ENCODE measurements at places on chromosomes 6 and 20. TPM values are rescaled to one million over a fixed set of nuclear protein-coding genes. Genes with fewer than 3 reads are reported as not detected.

DNA sequence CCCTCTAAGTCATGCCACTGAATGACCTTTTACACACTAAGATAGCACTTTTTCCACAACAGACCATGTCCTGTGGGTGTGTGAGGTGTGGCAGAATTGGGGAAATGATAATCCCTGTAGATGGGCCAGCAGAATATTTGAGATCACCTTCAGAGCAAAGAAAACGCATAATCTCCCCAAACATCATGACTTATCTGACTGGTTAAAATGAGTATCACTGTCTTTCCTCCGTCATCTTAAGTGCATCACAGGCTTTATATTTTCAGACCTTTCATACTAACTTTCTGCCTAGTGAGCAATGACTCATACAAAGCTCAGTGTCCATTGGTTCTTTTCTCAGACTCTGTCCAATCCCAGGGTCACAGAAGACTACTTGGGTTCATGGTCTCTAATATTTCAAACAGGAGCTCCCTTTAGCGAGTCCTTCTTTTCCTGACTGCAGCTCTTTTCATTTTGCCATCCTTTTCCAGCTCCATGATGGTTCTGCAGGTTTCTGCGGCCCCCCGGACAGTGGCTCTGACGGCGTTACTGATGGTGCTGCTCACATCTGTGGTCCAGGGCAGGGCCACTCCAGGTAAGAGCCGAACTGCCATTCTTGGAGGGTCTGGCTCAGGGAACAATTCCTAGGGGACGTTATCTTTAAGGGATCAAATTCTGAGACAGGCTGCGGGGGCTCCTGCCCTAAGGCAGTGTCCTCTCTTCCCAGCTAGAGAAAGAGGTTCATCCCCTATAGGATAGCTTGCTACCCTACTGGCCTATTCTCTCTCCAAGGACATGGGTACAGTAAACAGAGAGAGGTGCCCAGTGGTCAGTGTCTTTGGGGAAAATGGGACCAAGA lies at the start of gene HLA-DPB1:
Gene HLA-DPB1 (plus strand): TSS at position 423 of the 838 bp plus-strand sequence. CDS start 52 bp downstream, at position 475.
- no peaks in the 10 kb centered on the region for H3K36me3 ChIP-seq
- peaks cover 82% of the 10 kb centered on the region for H3K4me1 ChIP-seq
- H3K27ac ChIP-seq, result peak within 1 kb of the TSS; percentile 90
- no peaks in the 10 kb centered on the region for H3K27me3 ChIP-seq
- DNase-seq, result no peak

DNA sequence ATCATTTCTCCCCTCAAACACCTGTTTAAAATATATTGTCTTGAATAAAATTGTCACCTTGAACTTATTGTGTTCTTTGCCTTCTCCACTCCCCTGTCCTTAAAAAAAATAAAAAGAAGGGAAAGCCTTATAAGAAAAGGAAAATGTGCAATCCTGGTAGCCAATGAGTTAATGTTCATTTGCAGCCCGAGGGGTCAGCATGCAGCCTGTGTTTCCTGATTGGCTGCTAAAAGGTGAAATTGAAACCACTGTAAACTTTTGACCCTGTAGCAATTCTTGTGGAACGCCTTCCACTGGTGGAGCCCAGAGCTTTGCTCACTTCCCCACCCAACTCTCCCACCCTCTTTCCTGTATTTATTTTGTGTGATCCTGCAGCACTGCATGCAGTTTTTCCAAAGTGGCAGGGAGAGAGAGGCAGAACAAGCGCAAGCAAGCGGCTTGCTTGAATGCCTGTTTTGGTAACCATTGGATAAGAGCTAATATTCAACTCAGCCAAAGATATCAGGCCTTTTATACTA lies 74.9 kb downstream of the NCOA3 start:
- H3K4me1 ChIP-seq, result peaks cover 86% of the 10 kb centered on the region
- H3K4me3 ChIP-seq, result no peak overlapping the region
- peak; percentile 83 for DNase-seq
- H3K27ac ChIP-seq, result peak overlapping the region; percentile 78
- no peaks in the 10 kb centered on the region for H3K27me3 ChIP-seq
- no peaks in the 10 kb centered on the region for H3K36me3 ChIP-seq

The RSPH3 gene
- 2.8 TPM for polyA plus RNA-seq

GRCh38 chr6:144338951-144339700 lies 54.0 kb downstream of the UTRN start:
- no peak for DNase-seq
- no peaks in the 10 kb centered on the region for H3K27me3 ChIP-seq
- H3K4me1 ChIP-seq, result peaks cover 4% of the 10 kb centered on the region
- no peak overlapping the region for H3K4me3 ChIP-seq
- no peaks in the 10 kb centered on the region for H3K36me3 ChIP-seq

- peaks cover 47% of the 10 kb centered on the region for H3K4me1 ChIP-seq
- no peak overlapping the region for H3K27ac ChIP-seq
- no peaks in the 10 kb centered on the region for H3K27me3 ChIP-seq
These were observed 4.9 kb downstream of the ARFRP1 start for GRCh38 chr20:63702751-63703470.

- H3K4me1 ChIP-seq, result peaks cover 24% of the 10 kb centered on the region
- DNase-seq, result no peak
- no peak overlapping the region for H3K27ac ChIP-seq
- no peak overlapping the region for H3K4me3 ChIP-seq
- no peaks in the 10 kb centered on the region for H3K27me3 ChIP-seq
- H3K36me3 ChIP-seq, result no peaks in the 10 kb centered on the region
These were observed 11.3 kb downstream of the PAQR8 start for GRCh38 chr6:52373151-52373690.

DNA sequence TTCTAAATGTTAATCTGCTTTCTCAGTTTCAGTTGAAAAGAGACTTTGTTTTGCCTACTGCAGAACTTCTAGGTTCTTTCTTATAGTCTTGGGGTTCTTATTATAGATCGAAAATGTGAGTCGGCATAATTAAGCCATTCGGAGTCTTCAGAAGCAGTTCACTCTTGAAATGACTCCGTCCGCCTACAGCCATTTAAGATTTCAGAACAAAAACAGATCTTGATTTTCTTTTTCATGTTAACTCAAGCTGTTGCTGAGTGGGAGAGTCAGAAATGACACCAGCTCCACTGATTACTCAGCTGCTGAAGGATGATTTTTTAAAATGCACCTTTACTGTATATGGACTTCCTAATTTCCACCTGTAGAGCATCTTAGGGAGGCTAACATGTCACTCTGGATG lies 15.9 kb downstream of the PRDM1 start:
- H3K27me3 ChIP-seq, result peaks cover 49% of the 10 kb centered on the region
- no peak for DNase-seq
- no peak overlapping the region for H3K27ac ChIP-seq

DNA sequence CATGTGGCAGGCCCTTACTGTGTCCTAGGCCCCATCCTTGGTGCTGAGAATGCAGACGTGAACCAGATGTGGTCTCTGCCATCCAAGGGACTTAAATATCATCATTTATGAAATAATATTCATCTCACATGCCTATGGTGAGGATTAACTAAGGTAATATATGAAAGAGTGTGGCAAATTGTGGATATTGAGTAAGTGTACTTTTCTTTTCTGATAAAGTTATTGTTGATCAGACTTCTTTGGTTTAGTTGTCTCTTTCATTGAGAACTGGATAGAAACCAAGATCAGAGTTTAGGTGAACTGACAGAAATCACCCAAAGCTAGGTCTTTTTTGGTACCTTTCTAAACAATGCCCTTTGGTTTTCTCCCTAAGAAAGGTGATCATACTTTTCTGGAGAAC lies 5.0 kb downstream of the CHMP4B start:
- no peak overlapping the region for H3K4me3 ChIP-seq
- no peak for DNase-seq
- peaks cover 9% of the 10 kb centered on the region for H3K36me3 ChIP-seq
- H3K27me3 ChIP-seq, result no peaks in the 10 kb centered on the region
- peaks cover 85% of the 10 kb centered on the region for H3K4me1 ChIP-seq

The EPPIN gene
- polyA plus RNA-seq, result not detected

DNA sequence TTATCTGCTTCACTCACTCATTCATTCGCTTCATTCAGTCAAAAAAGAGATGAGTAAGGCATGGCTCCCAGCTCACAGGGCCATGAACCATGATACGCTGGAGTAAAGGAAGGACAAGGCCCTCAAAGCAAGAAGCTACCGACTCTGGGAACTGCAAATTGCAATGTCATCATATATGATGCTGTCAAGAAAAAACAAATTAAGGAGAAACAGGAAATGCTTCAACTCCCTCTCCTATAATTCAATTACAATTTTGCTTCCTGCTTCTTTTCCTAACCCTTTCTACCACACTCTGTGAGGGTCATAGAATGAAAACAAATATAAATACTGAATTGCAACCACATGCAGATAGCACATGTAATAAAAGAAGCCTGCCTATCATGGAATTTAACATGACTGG lies 725.7 kb upstream of the FLRT3 start:
- DNase-seq, result no peak
- no peaks in the 10 kb centered on the region for H3K27me3 ChIP-seq
- no peak overlapping the region for H3K27ac ChIP-seq
- H3K36me3 ChIP-seq, result no peaks in the 10 kb centered on the region

The PBOV1 gene
- not detected for polyA plus RNA-seq

All from heart right ventricle (tissue), 16 donors.